ENCODE measurements at places on chromosomes 7 and 10. TPM values are rescaled to one million over a fixed set of nuclear protein-coding genes. Genes with fewer than 3 reads are reported as not detected.

The CUL1 gene
- polyA plus RNA-seq = 31.7 TPM

The CRTAC1 gene
- not detected for polyA plus RNA-seq

The ANKRD2 gene
- not detected for polyA plus RNA-seq

The PRKG1 gene
- polyA plus RNA-seq = not detected

The USP6NL gene
- 2.3 TPM for polyA plus RNA-seq

The CFAP46 gene
- polyA plus RNA-seq = not detected

DNA sequence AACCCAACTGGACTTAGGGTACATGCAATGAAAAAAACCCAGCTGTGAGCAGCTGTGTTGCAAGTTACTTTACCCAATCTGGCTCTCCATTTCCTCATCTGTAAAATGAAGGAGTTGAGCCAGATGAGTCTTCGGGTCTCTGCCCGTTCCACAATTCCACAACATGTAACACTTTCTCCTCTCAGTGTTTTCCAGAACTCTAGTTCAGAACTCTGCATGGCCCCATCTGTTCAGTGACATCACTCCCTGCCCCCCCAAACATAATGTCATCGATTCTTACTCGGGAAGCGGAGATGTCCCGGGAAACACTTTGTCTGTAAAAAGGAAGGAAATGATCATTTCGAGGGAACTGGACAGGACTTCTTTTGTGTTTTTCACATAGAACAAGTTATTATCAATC, 2.5 kb downstream of the SH3PXD2A start:
- H3K4me3 ChIP-seq = no peak overlapping the region
- peaks cover 11% of the 10 kb centered on the region for H3K36me3 ChIP-seq
- no peak for DNase-seq

- no peaks in the 10 kb centered on the region for H3K4me1 ChIP-seq
- H3K36me3 ChIP-seq = no peaks in the 10 kb centered on the region
- H3K27ac ChIP-seq = no peak overlapping the region
- no peak for DNase-seq
These were observed 57.4 kb upstream of the EGFR start for GRCh38 chr7:54961391-54961790.

- H3K27me3 ChIP-seq = peaks cover 7% of the 10 kb centered on the region
- no peak for DNase-seq
- no peaks in the 10 kb centered on the region for H3K4me1 ChIP-seq
- no peaks in the 10 kb centered on the region for H3K36me3 ChIP-seq
These were observed 2.3 kb downstream of the KNDC1 start for GRCh38 chr10:133162178-133162909.

DNA sequence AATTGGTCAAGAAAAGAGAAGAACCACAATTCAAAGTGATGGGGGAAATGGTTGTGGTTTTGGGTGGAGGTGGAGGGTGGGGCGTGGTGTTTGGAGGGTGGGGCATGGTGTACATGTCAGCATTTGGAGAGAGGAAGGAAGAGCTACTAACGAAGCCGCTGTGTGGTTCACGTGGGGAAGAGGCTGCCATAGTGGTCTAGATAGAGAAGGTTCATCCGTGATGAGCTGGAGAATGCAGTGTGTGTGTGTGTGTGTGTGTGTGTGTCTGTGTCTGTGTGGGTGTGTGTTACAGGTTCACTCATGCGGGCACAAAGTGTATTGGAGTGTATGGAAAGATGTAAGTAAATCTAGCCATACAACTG, 6.1 kb upstream of the VCL start:
- no peaks in the 10 kb centered on the region for H3K27me3 ChIP-seq
- H3K4me3 ChIP-seq = peak overlapping the region; percentile 71
- H3K4me1 ChIP-seq = peaks cover 44% of the 10 kb centered on the region

DNA sequence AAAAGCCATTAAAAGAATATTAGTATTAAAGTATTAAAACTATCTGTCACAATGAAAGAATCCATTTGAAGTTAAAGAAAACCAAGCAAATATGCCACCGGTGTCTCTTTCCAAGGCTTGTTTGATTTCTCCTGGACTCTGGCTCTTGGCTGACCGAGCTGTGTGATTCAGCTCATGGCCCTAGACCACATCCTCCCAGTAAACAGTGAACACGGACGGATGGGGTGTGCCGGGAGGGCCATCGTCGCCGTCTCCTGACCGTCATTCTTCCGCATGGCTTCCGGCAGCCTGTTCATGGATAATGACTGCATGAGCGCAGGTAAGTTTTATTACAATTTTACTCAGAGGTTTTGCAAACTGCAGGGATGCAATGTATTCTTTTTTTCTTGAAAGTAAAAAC, 218.5 kb downstream of the DNAJB6 start:
- no peaks in the 10 kb centered on the region for H3K36me3 ChIP-seq
- no peak overlapping the region for H3K27ac ChIP-seq
- DNase-seq = no peak

- H3K27me3 ChIP-seq = peaks cover 5% of the 10 kb centered on the region
- no peak for DNase-seq
- H3K36me3 ChIP-seq = peaks cover 27% of the 10 kb centered on the region
- H3K4me3 ChIP-seq = no peak overlapping the region
- H3K4me1 ChIP-seq = peaks cover 11% of the 10 kb centered on the region
These were observed 113.3 kb downstream of the CYTH3 start for GRCh38 chr7:6159097-6159483.

Data from immature natural killer cell (primary cell).